Right atrium auricular region (tissue), 2 donors: ENCODE measurements at places on chromosomes 1 and 21. TPM values are rescaled to one million over a fixed set of nuclear protein-coding genes. Genes with fewer than 3 reads are reported as not detected.

DNA sequence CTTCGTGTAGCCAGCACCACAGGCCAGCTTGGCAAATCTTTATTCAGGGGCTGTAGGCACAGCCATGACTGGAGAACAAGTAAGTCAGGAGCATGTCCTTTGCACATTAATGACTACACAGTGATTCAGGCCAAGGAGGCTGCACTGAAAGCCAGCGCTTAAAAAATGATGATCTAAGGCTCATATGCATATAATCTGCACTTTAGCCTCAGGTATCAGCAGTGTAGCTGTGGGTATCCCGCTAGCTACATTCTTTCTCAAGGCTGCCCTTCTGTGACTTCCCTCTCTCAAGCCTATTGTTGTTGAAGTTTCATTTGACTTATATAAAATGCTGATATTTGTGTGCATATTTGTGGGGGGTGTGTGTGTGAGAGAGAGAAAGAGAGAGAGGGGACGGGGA, 62.6 kb upstream of the RGL1 start:
- no peak overlapping the region for H3K27ac ChIP-seq
- no peak overlapping the region for H3K4me3 ChIP-seq

- peak; percentile 87 for DNase-seq
- no peak overlapping the region for H3K27ac ChIP-seq
- H3K27me3 ChIP-seq: no peaks in the 10 kb centered on the region
- no peaks in the 10 kb centered on the region for H3K4me1 ChIP-seq
Observed at GRCh38 chr1:28882009-28882628, 32.2 kb upstream of the EPB41 start.

GRCh38 chr1:150813028-150813707, 5.1 kb upstream of the CTSK start:
- DNase-seq: peak; percentile 66
- H3K27me3 ChIP-seq: no peaks in the 10 kb centered on the region
- no peaks in the 10 kb centered on the region for H3K4me1 ChIP-seq
- H3K36me3 ChIP-seq: peaks cover 74% of the 10 kb centered on the region
- no peak overlapping the region for H3K4me3 ChIP-seq

DNA sequence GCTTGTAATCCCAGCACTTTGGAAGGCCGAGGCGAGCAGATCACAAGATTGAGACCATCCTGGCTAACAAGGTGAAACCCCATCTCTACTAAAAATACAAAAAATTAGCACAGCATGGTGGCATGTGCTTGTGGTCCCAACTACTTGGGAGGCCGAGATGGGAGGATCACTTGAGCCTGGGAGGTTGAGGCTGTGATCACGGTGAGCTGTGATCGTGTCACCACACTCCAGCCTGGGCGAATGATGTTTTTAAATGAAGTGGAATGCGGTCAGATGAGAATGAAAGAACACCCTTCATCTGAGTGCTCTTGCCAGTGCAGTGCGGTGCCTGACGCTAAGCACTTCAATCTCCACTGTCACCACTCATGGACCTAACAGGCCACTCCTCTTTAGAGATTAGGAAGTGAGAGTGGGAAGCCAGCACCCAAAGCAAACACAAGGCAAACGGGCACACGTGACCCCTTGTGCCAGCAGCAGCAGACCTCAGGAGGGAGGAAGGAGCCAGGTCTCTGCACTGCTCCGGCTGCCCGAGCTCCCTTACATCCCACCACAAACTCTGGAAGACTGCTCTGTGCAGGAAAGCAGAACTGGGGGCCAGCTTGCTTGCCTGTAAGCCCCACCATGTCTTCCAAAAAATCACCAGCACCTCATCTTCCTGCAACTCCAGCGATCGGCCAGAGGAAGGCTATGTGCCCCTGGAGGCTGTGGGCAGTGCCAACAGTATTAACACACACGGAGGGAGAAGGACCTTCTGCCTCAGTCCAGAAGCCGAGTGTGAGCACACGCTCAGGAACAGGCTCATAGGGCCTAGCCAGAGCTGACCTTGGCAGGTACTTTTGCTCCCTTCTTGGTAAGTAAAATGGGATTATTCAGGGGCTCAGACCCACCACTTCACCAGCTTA, 9.7 kb downstream of the CTNNBIP1 start:
- H3K4me1 ChIP-seq: peaks cover 58% of the 10 kb centered on the region
- H3K27ac ChIP-seq: peak overlapping the region; percentile 94
- H3K36me3 ChIP-seq: no peaks in the 10 kb centered on the region

DNA sequence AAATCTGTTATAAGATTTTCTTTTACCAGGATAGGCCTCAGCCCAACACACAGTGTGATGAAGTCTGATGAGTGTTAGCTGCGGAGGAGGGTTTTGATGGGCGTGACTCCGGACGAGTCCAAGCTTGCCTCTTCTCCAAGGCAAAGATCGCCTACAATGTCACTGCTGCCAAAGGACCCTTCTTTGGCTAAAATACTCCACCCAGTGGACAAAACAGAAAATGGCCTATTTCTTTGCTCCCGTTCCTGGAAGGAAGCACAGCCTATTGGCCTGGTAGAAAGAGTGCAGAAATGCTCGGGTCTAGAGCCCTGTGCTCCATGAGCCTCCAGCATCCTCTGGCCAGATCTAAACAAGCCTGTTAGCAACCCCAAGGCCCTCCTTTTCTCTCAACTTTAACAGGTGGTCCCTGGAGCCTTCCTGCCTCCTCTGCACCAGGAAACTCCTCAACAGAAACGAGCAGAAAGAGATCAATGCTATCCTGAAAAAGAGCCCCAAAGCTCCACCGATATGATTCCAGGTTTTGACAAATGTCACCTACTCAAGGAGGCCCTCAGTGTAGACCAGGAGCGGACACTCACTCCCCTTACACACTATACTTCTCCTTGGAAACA, 3.4 kb upstream of the CASQ2 start:
- DNase-seq: peak; percentile 77
- peak overlapping the region; percentile 68 for H3K27ac ChIP-seq
- no peaks in the 10 kb centered on the region for H3K27me3 ChIP-seq
- peaks cover 9% of the 10 kb centered on the region for H3K4me1 ChIP-seq
- H3K4me3 ChIP-seq: no peak overlapping the region
- H3K36me3 ChIP-seq: no peaks in the 10 kb centered on the region

DNA sequence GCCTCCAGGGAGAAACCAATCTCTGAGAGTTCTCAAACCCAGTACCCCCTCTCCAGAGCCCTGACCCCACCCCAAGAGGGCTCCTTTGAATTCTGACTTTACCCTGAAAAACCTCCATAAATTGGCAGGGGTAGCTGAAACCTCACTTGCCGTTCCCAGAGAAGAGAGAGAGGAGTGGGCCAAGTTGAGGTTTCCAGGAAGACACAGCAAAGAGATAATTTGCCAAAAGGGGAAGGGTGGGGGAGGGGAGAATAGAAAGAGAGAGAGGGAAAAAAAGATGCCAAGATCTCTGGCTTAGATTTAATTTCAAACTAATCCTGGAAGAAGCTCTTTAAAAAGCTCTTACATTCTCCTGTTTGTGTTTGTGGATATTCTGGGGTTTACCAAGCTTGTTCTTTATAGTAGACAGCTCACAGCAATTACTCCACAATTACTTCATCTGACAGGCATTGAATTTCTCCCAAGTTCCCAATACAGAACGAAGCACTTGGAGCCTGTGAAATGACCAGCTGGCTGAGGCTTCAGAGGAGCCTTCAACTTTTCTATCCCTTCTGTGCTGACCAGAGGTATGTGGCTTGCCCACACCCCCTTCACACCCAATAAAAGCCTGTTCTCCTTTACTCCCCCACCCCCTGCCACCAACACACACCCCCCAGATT, 1.1 kb upstream of the GRHL3 start:
- peaks cover 24% of the 10 kb centered on the region for H3K4me1 ChIP-seq
- DNase-seq: no peak
- H3K36me3 ChIP-seq: no peaks in the 10 kb centered on the region
- no peaks in the 10 kb centered on the region for H3K27me3 ChIP-seq

GRCh38 chr1:23556635-23557470, 2.4 kb downstream of the ID3 start:
- peaks cover 23% of the 10 kb centered on the region for H3K36me3 ChIP-seq
- peak overlapping the region; percentile 90 for H3K27ac ChIP-seq
- peak overlapping the region; percentile 68 for H3K4me3 ChIP-seq
- no peaks in the 10 kb centered on the region for H3K27me3 ChIP-seq

GRCh38 chr1:75765697-75766355, 20.2 kb upstream of the RABGGTB start:
- H3K36me3 ChIP-seq: no peaks in the 10 kb centered on the region
- no peaks in the 10 kb centered on the region for H3K27me3 ChIP-seq
- no peaks in the 10 kb centered on the region for H3K4me1 ChIP-seq
- H3K27ac ChIP-seq: no peak overlapping the region
- no peak overlapping the region for H3K4me3 ChIP-seq
- DNase-seq: no peak

GRCh38 chr1:45403298-45403697, 63.1 kb upstream of the MUTYH start:
- no peaks in the 10 kb centered on the region for H3K27me3 ChIP-seq
- DNase-seq: no peak
- H3K36me3 ChIP-seq: no peaks in the 10 kb centered on the region
- H3K27ac ChIP-seq: no peak overlapping the region

- DNase-seq: no peak
- H3K27me3 ChIP-seq: no peaks in the 10 kb centered on the region
- peaks cover 44% of the 10 kb centered on the region for H3K36me3 ChIP-seq
- H3K27ac ChIP-seq: no peak overlapping the region
- no peak overlapping the region for H3K4me3 ChIP-seq
Observed at GRCh38 chr1:177933881-177934280, 36.0 kb downstream of the SEC16B start.

- H3K4me3 ChIP-seq: peak overlapping the region; percentile 19
- H3K27ac ChIP-seq: peak overlapping the region; percentile 68
- DNase-seq: peak; percentile 80
- H3K36me3 ChIP-seq: no peaks in the 10 kb centered on the region
Observed at GRCh38 chr1:94327001-94327690, 89.8 kb upstream of the ARHGAP29 start.

GRCh38 chr1:97144527-97144926, 422.9 kb downstream of the PTBP2 start:
- no peaks in the 10 kb centered on the region for H3K36me3 ChIP-seq
- no peaks in the 10 kb centered on the region for H3K4me1 ChIP-seq
- H3K27ac ChIP-seq: no peak overlapping the region
- no peak overlapping the region for H3K4me3 ChIP-seq

- H3K27ac ChIP-seq: no peak overlapping the region
- no peaks in the 10 kb centered on the region for H3K36me3 ChIP-seq
- no peak overlapping the region for H3K4me3 ChIP-seq
- H3K27me3 ChIP-seq: no peaks in the 10 kb centered on the region
- DNase-seq: no peak
Observed at GRCh38 chr21:26449161-26449560, 123.9 kb downstream of the CYYR1 start.

DNA sequence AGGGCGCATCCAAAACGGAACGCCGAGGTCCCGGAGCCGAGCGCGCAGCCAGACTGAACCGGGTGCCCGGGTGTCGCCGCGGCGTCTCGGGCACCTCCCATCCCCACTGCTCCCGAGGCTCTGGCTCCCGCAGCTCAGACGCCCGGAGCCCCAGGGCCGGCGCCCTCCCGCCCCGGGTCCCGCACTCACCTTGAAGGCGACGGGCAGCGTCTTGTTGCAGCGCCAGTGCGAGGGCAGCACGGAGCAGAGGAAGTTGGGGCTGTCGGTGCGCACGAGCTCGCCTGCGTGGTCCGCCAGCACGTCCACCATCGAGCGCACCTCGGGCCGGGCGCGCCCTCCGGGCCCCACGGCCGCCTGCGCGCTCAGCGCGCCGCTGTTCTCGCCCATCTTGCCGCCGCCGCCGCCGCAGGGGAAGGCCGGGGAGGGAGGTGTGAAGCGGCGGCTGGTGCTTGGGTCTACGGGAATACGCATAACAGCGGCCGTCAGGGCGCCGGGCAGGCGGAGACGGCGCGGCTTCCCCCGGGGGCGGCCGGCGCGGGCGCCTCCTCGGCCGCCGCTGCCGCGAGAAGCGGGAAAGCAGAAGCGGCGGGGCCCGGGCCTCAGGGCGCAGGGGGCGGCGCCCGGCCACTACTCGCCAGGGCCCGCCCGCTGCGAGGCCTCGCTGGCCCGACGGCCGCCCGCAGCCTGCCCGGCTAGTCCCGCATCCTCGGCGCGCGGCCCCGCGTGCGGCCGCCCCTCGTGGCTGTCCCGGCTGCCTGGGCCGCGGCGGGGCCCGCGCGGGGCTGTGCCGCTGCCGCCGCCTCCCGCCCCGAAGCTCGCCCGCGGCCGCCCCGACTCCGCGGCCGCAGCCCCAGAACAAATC, 447 bp downstream of the RUNX3 start:
- H3K27ac ChIP-seq: no peak overlapping the region
- peaks cover 70% of the 10 kb centered on the region for H3K27me3 ChIP-seq
- H3K4me1 ChIP-seq: no peaks in the 10 kb centered on the region
- DNase-seq: no peak

DNA sequence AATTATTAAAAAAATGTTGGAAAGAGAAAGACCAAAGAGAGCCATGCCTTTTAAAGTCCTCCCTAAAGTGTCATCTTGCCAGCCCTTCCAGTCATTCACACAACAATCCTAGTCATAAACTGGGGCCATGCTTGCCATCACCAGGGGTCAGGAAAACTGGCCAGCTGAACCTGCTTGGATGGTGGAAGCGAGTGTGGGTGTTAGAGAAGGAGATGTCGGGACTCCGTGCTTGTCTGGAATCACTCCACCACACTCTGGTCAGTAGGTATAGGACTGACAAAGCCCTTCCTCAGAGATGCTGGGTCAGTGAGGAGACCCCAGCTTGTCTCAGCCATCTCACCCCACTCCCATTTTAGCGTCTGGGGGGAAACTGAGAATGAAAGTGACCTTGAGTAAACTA, 3.3 kb upstream of the HAPLN2 start:
- no peaks in the 10 kb centered on the region for H3K36me3 ChIP-seq
- H3K4me1 ChIP-seq: peaks cover 25% of the 10 kb centered on the region
- DNase-seq: no peak
- H3K4me3 ChIP-seq: no peak overlapping the region
- H3K27ac ChIP-seq: peak overlapping the region; percentile 59

- H3K36me3 ChIP-seq: no peaks in the 10 kb centered on the region
- H3K4me1 ChIP-seq: peaks cover 39% of the 10 kb centered on the region
- DNase-seq: no peak
- no peak overlapping the region for H3K4me3 ChIP-seq
Observed at GRCh38 chr1:202615501-202616354, 94.5 kb downstream of the SYT2 start.

GRCh38 chr1:222919478-222919865, 104.6 kb downstream of the DISP1 start:
- no peak for DNase-seq
- H3K4me3 ChIP-seq: no peak overlapping the region
- H3K27me3 ChIP-seq: no peaks in the 10 kb centered on the region
- no peak overlapping the region for H3K27ac ChIP-seq

CFHR4 gene
- not detected for total RNA-seq

CRYAA gene
- total RNA-seq: not detected

FCRLB gene
- total RNA-seq: 0.20 TPM

GPR25 gene
- not detected for total RNA-seq

OR10J1 gene
- total RNA-seq: not detected

MEGF6 gene
- 32.6 TPM for total RNA-seq

TEX38 gene
- total RNA-seq: not detected

PRXL2B gene
- 6.8 TPM for total RNA-seq

HECTD3 gene
- 13.0 TPM for total RNA-seq

CLCNKA gene
- total RNA-seq: 0.20 TPM

GPR153 gene
- total RNA-seq: 7.6 TPM

PERM1 gene
- total RNA-seq: 61.8 TPM

ADSS2 gene
- 9.6 TPM for total RNA-seq
